ENCODE measurements at places on chromosomes 1 and 21.
A peak's percentile ranks its signal among the peaks of the same experiment; 100 is the strongest.

DNA sequence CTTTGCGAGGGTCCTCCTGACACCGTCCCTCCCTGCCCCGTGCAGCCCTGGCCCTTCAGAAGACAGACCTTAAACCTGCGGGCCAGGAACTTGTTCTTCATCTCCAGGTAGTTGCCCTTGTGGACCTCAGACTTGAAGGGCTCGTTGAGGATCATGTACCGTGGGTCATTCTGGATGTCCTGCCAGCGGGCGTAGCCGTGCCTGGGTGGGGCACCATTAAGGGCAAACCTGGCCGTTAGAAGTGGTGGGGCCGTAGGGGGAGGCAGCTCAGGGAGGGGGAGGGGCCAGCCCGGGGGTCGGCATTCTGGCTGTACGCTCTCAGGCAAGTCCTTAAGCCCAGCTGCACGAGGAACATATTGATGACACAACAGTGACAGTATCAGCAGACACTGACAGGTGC lies 64.6 kb downstream of the KCNAB2 start:
- no peak for DNase-seq

DNA sequence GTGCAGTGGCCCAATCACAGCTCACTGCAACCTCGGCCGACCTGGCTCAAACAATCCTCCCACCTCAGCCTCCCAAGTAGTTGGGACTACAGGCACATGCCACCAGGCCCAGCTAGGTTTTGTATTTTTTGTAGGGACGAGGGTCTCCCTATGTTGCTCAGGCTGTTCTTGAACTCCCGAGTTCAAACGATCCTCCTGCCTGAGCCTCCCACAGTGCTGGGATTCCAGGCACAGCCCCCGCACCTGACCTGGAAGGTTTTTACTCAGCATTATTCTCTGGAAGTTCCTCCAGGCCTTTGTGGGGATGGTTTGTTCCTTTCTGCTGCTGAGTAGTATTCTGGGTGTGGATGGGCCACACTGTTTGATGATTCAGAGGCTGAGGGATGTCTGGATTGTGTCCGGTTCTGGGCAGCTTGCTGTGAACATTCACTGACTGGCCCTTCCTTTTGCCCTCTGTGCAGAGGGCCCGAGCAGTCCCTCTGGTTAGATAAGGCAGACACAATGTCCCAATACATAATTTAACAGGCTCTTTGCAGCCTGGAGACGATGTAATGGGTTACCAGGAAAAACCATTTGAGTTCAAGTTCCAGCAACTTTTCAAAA lies 6.0 kb upstream of the TRAPPC10 start:
- no peak for DNase-seq

DNA sequence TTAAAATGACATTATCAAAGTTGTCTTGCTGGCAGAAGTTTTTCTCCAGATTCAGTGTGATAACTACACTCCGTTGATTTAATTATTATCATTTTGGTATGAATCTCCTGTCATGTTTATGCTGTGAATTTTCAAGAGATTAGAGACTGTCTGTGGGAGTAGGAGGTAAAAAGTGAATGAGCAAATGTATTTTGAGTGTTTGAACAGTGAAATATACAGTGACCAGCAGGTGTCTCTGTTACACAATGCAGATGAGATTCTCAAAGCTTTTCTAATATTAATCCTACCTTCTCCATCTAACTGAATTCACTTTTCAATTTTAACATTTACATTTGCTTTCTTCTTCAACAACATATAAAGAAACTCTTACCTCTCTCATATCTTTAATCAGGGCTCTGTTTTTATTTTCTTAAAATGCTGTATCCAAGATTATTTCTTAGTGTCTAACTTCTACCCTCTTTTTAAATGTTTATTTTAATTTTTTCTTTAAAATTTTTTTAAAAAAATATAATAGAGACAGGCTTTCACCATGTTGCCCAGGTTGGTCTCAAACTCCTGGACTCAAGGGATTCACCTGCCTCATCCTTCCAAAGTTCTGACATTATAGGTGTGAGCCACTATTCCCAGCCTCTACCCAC lies 20.9 kb upstream of the HSPA13 start:
- DNase-seq, result no peak

DNA sequence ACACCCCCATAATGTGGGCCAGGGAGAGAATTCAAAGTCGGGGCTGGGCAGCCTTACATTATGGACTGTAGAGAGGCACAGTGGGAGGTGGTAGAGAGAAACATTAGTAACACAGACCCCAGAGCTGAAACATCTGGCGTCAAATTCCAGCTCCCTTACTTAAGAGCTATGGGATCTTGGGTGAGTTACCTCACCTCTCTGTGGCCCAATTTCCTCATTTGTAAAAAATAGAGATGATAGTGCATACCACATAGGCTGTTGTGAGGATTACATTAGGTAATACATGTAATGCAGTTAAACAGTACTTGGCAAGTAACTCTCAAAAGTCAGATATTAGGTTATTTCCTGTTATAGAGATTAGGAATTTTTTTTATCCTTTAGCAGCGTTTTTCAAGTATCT lies 160.5 kb upstream of the KIAA0040 start:
- DNase-seq, result no peak

- DNase-seq, result no peak
Observed at GRCh38 chr1:242139442-242139841, 140.5 kb upstream of the MAP1LC3C start.

DNA sequence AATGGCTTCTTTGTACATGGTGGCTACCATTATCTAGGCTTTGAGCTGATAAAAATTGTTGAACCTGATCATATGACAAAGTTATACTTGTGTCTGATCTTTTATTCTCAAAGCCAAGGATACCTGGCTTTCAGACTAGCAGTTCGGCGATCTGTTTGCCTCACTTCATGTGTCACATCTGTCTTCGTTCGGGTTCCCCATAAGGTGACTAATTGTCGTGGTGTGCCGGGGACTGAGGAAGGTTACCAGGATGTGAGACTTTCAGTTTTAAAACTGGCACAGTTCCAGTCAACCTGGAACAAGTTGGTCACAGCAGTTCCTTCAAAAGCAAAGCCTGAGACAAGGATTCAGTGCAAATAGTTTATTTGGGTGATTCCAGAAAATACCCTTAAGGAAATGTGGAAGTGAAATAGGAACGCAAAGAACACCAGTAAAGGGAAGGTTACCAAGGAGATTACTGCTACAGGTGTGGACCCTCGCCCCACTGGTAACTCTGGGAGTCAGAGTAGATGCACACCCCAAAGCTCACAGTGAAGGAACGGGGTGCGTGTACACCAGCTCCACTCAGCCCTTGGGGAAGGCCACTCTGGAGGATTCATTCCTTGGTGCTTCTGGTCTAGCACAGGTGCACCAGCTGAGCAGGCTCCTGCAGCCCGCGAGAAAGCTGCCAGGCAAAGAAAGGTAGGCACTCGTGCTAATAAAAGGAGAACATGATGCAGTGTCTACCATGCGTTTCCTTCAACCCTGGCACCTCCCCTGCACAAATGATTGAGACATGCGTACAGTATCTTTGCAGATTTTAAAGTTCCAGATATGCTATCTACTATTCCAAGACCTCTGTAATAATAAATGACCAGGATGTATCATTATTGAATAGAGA lies 69.0 kb downstream of the VWA5B1 start:
- peak; percentile 88 for DNase-seq

DNA sequence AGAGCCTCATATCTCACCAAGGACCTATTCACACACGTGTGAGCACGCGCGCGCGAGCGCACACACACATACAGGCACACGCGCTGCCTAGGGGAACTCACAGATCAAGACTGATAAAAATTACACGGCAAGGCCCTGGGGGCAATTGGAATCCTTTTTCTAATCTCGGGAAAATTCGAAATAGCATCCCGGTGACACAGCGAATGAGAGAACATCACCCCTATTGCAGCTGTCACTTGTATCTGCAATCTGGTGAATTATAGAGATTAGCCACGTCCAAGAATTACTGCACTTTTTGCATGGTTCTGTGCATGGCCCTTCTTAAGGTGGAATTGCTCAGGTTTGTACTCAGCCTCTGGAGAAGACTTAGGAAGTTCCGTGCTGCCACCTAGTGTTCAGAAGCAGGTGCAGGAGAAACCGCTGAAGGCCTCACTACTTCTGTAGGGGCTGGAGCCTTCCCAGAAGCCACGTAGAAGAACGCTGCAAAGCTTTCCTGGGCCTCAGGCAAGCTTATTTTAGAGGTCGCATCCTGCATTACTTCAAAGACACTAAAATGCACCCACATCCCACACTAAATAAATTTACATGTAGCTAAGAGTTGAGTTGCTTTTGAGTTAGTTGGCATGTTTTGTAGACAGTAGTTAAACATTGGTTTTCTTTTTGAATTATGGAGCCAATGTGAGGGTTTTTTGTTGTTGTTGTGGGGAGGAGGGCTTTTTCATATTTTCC lies 229.2 kb upstream of the CAMK1G start:
- peak; percentile 52 for DNase-seq

GRCh38 chr1:46203738-46204405 lies 738 bp downstream of the LURAP1 start:
- no peak for DNase-seq

DNA sequence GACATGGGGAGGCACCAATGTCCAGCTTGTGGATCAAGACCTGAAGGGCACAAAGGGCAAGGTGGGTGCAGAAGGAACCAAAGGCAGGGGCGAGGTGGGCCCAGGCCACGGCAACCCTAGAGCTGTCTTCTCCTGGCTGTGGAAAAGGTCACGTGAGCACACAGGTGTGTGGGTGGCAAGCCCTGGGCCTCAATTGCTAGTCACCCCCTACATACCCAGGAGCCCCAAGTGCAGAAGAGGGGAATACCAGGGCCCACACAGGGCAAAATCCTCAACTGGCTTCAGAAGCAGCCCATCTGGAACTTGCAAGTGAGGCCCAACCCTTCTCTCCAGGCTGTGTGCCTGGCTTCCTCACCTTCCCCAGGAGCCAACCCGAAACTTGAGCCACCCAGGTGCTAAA lies 25.6 kb downstream of the ZBTB17 start:
- peak; percentile 74 for DNase-seq

GRCh38 chr1:54834007-54834541 lies 33.0 kb upstream of the TTC22 start:
- DNase-seq, result no peak

GRCh38 chr21:39854572-39854971 lies 12.7 kb upstream of the PCP4 start:
- DNase-seq, result no peak

- DNase-seq, result no peak
Observed at GRCh38 chr1:228987286-228987685, 252.0 kb downstream of the RHOU start.

GRCh38 chr1:15751717-15752116 lies 6.9 kb upstream of the FBLIM1 start:
- DNase-seq, result no peak

DNA sequence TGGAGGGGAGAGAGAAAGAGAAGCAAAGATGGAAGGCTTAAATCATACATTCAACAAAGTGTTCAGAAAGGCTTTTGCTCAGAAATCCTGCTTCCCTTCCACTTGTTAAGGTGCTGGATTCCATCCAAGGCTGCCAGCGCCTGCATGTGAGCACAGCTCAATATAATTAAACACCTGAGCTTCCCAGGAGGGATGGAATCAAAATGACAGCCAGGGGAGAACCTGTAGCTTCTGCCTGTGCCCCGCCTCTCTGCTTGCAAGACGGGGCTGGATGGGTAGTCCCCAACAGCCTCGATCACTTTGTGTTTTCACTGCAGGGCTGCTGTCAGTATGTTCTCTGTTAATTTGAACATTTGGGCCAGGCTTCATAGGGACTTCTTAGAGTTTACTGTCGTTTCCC lies 225.7 kb downstream of the KCNH1 start:
- no peak for DNase-seq

GRCh38 chr1:204080163-204080903 lies 7.4 kb downstream of the SOX13 start:
- no peak for DNase-seq

GRCh38 chr1:115141145-115141454 lies 51.8 kb upstream of the TSPAN2 start:
- DNase-seq, result no peak

DNA sequence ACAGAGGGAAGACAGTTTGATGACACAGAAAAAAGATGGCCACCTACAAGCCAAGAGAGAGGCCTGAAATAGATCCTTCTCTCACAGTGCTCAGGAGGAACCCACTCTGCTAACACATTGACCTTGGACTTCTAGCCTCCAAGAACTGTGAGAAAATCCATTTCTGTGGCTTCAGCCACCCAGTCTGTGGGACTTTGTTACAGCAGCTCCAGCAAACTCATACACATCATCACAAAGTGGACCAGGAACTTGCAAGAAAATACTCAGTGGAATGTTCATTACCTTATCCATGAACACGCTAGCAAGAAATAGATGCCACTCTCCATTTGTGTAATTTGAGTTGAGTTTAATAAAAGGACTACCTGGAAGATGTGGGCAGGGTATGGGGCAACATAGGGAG lies 38.1 kb upstream of the VWA5B1 start:
- DNase-seq, result no peak

DNA sequence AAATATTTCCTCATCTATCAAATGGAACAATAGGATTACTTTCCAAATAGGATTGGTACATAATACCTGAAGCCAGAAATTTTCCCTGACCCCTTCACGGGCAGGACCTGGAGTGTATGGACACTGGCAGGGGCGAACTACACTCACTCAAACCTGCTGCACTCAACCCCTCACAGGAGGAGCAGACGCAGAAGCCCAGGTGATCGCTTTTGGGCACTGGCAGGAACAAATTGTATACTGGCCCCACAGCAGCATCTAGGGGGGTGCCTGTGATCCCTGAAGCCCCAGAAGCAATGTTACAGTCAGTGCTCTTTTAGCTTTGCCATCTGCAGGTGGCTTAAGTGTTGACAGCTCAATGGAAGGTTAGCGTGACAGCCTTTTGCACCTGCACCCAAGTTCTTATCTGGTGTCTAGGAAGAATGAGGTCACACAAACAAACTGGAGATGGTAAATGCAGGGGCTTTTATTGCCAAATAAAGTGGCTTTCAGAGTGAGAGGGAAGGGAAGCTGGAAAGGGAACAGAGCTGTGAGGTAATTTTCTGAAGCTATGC lies 199.2 kb upstream of the NEGR1 start:
- DNase-seq, result no peak

GRCh38 chr1:180969434-180969833 lies 53.2 kb downstream of the STX6 start:
- DNase-seq, result no peak

DNA sequence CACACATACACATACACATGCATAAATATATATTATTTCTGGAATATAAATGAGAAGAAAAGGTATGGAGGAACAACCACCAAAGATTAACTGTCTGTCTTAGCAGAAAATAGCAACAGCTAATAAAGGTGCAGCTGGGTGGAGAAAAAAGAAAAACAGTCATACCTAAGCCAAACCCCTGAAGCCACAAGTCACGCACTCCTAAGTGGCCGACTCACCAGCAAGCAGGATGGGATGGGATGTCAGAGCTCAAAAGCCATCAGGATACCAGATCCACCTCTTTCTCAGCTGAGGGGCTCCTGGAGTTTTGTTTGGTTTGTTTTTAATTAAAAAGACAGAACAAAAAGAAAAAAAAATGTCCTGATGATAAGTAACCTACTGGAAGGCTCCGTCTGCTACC lies 64.7 kb upstream of the HIVEP3 start:
- no peak for DNase-seq

- no peak for DNase-seq
Observed at GRCh38 chr1:5910276-5910620, 82.0 kb downstream of the NPHP4 start.

GRCh38 chr1:101112051-101112780 lies 86.6 kb upstream of the DPH5 start:
- DNase-seq, result peak; percentile 67

Data from stimulated activated CD4-positive, alpha-beta T cell treated with anti-CD3 and anti-CD28 coated beads, Interleukin-1b, Interleukin-23, amount 100 ng/mL, for 48 hours (primary cell).